ENCODE measurements at places on chromosomes 2 and 18.

- no peak for DNase-seq
Observed at GRCh38 chr2:60391230-60391629, 162.2 kb downstream of the BCL11A start.

DNA sequence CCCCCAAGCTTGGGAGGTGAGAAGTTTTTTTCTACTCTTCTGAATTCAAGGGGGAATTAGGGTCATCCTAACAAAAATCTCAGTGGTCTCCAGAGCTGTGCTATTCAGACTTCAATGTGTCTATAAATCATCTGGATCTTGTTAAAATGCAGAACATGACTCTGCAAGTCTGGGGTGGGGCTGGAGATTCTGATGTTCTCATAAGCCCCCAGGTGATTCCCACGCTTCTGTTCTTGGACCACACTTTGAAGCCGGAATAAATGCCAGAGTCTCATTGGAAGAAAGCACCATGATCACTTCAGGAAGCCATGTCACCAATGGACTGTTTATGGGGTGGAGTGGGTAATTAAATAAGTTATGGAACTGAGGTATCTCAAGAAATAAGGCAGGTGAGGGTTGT is 22.2 kb upstream of the SLC16A14 start:
- no peak for DNase-seq

DNA sequence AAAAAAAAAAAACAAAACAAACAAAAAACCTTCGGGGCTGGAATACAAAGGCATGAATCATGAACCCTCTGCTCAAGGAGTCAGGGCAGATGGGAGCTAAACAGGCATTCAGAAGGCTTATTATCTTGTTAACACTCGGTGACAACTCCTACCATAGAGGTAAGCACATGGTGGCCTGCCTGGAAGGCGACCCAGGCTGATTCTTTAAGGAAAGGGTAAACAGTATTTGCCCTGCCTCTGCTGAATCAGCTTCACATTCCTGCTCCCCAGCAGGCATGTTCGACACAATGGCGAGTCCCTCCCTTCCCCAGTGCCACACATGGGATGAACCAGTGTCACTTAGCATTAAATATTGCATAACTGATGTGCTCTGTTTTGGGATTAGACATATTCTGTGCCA is 191.9 kb downstream of the ARL4C start:
- no peak for DNase-seq

GRCh38 chr2:181784556-181784955 is 104.2 kb upstream of the NEUROD1 start:
- no peak for DNase-seq

DNA sequence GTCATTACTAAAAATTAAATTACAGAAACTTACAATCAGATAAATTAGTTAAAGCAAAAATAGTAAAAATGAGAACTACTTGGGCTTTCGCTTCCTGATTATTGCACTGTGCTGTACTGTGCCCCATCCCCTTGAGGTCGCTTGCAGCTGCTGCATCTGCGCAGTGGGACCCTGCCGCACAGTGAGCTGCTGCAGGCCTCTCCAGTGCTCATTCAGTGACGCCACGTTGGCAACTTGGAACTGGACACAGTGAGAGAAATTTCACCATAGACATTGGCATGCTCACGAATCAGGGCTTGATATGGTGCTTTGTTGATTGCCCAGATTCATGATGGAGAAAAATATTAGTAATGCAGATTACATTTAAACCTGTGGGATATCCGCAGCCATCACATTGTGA is 290.8 kb upstream of the MYT1L start:
- no peak for DNase-seq

GRCh38 chr2:174835797-174836255 is 71.6 kb upstream of the CHRNA1 start:
- peak; percentile 86 for DNase-seq

- no peak for DNase-seq
Observed at GRCh38 chr2:210752532-210752931, 196.1 kb downstream of the CPS1 start.

DNA sequence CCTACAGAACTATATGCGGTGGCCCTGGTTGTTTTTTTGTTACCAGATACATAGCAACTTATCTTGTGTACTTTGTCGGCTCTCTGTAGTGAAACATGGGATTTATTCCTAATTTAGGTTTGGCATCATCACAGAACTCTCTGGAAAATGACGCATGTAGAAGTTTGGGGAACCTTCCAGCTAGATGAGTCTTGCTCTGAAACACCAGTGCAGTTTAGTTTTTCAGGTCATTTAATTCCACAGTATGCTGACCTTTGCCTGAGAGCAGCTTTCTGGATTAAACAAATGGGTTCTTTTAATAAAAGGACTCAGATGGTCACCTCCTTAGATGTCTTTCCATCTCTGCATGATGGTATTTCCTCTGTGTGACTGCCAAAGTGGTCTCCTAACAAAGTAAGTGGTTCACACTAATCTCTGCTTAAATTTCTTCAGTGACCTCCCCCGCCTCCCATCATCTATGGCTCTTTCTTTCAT is 39.9 kb downstream of the MYO3B start:
- peak; percentile 61 for DNase-seq

- no peak for DNase-seq
Observed at GRCh38 chr2:227117852-227118251, 46.2 kb downstream of the COL4A4 start.

- no peak for DNase-seq
Observed at GRCh38 chr2:61988462-61989366, 83.2 kb downstream of the COMMD1 start.

DNA sequence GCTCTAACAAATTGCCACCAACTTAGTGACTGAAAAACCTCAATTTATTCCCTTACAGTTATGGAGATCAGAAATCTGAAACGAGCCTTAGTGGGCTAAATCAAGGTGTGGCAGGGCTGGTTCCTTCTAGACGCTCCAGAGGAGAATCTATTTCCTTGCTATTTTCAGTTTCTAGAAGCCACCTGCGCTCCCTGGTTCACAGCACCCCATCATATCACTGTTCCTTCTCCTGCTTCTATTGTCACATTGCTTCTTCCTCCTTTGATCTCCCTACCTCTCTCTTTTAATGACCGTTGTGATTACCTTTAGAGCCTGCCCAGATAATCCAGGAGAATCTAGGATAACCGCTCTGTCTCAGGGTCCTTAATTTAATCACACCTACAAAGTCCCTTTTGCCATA is 596.6 kb downstream of the PLCL1 start:
- no peak for DNase-seq

- DNase-seq: no peak
Observed at GRCh38 chr2:190853531-190854383, 26.9 kb upstream of the GLS start.

GRCh38 chr2:45606796-45607195 is 4.3 kb downstream of the SRBD1 start:
- DNase-seq: no peak

DNA sequence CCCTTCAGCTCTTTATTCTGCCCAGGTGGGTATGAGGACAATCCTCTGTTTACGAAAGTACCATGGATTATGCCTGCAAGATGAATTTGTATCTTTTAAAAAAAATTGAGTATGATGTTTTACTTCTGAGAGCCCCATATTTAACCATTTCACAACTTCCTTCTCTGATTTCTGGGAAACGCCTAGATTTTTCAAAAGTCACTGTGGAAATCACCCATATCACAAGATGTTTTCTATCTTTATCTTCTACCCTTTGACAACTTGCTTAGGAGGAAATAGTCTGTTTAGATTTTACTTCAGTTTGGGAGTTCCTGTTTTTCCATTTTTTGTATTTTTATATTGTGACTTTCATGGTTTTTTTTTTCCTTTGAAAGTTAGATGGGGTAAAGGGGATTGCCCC is 53.0 kb downstream of the ICOS start:
- no peak for DNase-seq

- no peak for DNase-seq
Observed at GRCh38 chr2:121355488-121355887, 70.5 kb upstream of the TFCP2L1 start.

DNA sequence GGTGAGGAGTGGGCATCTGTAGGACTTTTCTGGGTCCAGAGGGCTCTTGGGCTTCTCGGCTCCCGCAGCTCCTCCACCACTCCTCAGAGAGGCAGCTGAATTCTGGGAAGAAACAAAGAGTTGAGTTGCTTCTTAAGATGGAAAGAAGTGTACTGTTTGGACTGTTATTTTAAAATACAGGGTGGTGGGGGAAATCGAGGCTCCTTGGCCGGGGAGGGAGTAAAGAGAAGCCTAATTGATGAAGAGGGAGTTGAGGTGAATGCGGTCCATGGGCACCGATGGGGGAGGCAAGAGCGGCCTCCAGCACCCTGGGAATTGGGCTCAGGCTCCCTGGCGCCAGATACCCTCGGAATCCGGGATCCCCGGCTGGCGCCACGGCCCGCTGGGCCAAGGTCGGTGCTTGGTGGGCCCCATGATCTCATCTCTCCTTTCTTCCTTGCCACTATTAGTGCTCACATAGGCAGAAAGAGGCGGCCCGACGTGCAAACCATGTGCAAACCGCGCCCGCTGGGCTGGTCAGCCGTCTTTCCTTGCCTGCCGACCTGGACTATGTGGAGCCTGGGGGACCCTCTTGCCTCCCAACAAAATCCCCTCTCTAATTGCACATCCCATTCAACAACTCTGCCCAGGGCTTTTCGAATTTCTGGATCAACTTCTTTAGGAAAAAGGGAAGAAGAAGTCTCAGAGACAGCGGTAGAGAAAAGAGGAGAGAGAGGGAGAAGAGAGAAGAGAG is 604 bp upstream of the SIX3 start:
- DNase-seq: no peak

DNA sequence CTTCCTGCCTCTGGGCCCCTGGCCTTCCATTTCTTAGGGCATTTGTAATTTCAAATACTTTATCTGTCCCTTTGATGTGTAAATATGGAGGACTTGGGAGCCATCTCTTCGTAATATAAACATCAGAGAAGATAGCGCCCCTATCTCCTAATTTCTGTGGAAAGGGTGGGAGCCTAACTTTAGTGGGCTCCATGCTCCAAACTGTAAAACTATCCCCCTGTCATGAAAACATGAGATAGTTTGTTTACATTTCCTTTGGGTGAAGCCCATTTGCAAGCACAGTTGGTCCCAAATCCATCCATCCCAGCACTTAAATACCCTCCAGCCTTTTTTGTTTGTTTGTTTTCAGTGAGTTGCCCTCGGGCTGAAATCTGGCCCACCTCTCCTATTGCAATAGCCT is 782.6 kb upstream of the FSHR start:
- DNase-seq: no peak

DNA sequence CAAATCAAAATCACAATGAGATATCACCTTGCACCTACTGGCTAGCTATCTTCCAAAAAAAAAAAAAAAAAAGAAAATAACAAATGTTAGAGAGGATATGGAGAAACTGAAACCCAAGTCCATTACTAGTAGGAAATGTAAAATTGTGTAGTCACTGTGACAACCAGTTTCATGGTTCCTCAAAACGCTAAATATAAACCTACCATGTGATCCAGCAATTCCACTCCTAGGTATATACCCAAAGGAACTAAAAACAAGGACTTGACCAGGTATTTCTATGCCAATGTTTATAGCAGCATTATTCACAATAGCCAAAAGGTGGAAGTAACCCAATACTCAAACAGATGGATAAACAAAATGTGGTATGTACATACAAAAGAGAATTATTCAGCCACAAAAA is 11.7 kb upstream of the SCRN3 start:
- DNase-seq: no peak

GRCh38 chr2:201070948-201071478 is 458 bp downstream of the HYCC2 start:
- no peak for DNase-seq

DNA sequence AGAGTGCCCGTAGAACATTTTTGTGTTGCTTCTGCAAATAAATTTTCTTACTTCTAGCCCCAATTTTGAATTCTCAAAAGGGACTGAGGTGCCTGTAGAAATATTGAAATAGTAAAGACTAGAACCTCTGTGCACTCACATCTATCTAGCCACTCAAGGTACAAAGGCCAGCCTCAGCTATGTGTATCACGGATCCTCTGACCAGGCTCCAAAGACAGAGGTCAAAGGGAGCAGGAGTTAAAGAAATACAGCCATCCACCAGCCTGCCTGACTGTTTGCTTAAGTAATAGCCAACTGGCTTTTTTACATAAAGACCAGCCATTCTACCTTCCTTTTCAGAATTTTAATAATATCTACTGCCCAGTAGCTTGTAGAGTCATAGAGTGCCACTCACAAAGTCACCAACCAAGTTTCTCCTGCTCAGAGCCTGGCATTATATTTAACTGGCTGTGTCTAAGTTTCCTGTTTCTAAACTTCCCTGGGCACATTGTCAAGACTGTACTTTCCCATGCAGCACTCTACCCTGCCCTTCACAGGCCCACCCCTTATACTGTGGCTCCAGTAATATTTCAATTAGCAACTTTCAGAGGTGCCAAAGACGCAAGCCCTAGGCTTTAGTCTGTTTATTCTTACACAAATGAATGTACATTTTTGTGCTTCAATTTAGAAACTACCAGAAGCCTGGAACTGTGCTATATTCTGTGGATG is 338.3 kb upstream of the NT5C1B start:
- DNase-seq: no peak

- DNase-seq: no peak
Observed at GRCh38 chr2:173553593-173553992, 198.9 kb downstream of the CDCA7 start.

- no peak for DNase-seq
Observed at GRCh38 chr2:239361311-239361642, 39.5 kb downstream of the HDAC4 start.

DNA sequence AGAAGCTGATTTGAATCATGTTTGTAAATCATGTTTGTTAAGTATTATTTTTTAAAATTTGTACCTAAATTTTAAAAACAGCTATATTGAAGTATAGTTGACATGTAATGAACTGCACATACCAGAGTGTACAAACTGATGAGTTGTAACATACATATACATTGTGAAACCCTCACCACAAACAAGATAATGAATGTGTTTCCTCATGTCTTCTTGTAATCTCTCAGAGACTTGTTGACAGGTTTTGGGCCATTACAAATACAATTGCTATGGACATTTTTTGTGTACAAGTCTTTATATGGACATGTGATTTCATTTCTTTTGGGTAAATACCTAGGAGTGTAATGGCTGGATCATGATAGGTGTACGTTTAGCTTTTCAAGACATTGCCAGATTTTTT is 21.5 kb downstream of the WDR43 start:
- no peak for DNase-seq

GRCh38 chr18:57797209-57797651 is 5.9 kb downstream of the ATP8B1 start:
- no peak for DNase-seq
